ENCODE measurements at places on chromosomes 1 and 21.
A peak's percentile ranks its signal among the peaks of the same experiment; 100 is the strongest.

DNA sequence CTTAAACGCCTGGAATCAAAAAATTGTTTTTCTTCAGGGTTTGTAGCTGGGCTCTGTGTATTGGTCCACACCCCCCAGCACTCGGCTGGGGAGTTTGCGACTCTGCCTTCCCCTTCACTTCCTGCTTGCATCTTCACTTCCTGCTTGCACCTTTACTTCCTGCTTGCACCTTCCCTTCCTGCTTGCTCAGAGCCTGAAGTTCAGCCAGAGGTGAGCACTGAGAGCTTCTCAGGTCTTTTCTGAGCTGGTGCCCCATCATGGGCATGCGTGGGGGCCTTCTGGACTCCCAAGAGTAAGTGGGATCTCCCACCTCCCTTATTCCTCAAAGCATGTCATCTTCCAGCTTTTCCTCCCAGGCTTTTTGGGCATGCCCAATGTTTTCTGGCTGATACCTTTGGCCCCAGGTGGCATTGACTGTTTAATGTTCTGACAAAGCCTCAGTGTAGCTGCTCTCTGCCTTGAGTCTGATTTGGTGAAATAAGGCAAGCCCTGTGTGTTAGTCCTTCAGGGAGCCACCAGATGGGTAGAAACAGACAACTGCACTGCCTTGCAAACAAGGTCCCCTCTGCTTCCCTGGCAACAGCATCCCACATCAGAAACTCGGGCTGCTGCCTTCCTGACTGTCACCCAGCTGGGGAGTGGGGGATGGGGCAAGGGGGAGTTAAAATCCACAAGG lies 3.5 kb downstream of the KRTAP10-2 start:
- DNase-seq: peak; percentile 52
- H3K27ac ChIP-seq: peak overlapping the region; percentile 91
- H3K27me3 ChIP-seq: no peaks in the 10 kb centered on the region
- peak overlapping the region; percentile 53 for H3K4me3 ChIP-seq

- H3K4me1 ChIP-seq: peaks cover 34% of the 10 kb centered on the region
- DNase-seq: peak; percentile 75
- peak overlapping the region; percentile 92 for H3K27ac ChIP-seq
- peak overlapping the region; percentile 95 for H3K4me3 ChIP-seq
These were observed 759 bp downstream of the AHCTF1 start for GRCh38 chr1:246930830-246931548.

DNA sequence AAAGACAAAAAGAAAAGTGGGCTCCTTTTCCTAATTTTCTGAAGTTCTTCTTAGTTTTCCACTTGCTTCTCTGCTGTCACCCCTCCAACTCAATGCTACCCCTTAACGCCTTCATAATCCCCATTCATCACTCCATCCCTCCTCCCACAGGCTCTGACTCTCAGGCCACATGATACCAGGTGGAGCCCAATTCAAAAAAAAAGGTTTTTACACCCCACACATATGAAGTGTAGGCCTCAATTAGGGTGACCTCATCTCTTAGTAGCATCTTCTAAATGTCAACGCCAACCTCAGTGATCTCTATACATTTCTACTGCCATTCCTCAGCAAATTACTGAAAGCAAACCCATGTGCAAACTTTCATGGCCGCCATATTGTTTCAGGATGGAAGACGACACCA lies 6.4 kb downstream of the SSBP3 start:
- peaks cover 92% of the 10 kb centered on the region for H3K4me1 ChIP-seq
- no peak overlapping the region for H3K4me3 ChIP-seq
- H3K27me3 ChIP-seq: no peaks in the 10 kb centered on the region
- peaks cover 90% of the 10 kb centered on the region for H3K36me3 ChIP-seq
- H3K27ac ChIP-seq: peak overlapping the region; percentile 87

- DNase-seq: no peak
- H3K36me3 ChIP-seq: no peaks in the 10 kb centered on the region
- no peak overlapping the region for H3K4me3 ChIP-seq
- no peak overlapping the region for H3K27ac ChIP-seq
- no peaks in the 10 kb centered on the region for H3K4me1 ChIP-seq
These were observed 84.1 kb downstream of the RIPK4 start for GRCh38 chr21:41682719-41683179.

- H3K36me3 ChIP-seq: no peaks in the 10 kb centered on the region
- H3K4me3 ChIP-seq: no peak overlapping the region
- DNase-seq: no peak
These were observed 189.9 kb upstream of the BEND5 start for GRCh38 chr1:48966583-48966982.

GRCh38 chr1:86914998-86915736 lies 732 bp downstream of the HS2ST1 start:
- peak; percentile 72 for DNase-seq
- H3K36me3 ChIP-seq: peaks cover 21% of the 10 kb centered on the region
- no peak overlapping the region for H3K4me3 ChIP-seq
- H3K27me3 ChIP-seq: no peaks in the 10 kb centered on the region
- H3K4me1 ChIP-seq: peaks cover 37% of the 10 kb centered on the region

GRCh38 chr1:206608108-206608698 lies 4.1 kb downstream of the EIF2D start:
- peak; percentile 65 for DNase-seq
- H3K36me3 ChIP-seq: peaks cover 86% of the 10 kb centered on the region
- peak overlapping the region; percentile 90 for H3K27ac ChIP-seq
- H3K4me3 ChIP-seq: peak overlapping the region; percentile 64

GRCh38 chr21:18743531-18743930 lies 339.9 kb upstream of the TMPRSS15 start:
- H3K27me3 ChIP-seq: no peaks in the 10 kb centered on the region
- H3K36me3 ChIP-seq: no peaks in the 10 kb centered on the region

GRCh38 chr1:17425806-17426600 lies 13.5 kb downstream of the RCC2 start:
- no peak overlapping the region for H3K4me3 ChIP-seq
- no peaks in the 10 kb centered on the region for H3K27me3 ChIP-seq
- peak overlapping the region; percentile 55 for H3K27ac ChIP-seq
- H3K4me1 ChIP-seq: peaks cover 19% of the 10 kb centered on the region
- no peak for DNase-seq
